ENCODE measurements at places on chromosomes 16 and 17.

DNA sequence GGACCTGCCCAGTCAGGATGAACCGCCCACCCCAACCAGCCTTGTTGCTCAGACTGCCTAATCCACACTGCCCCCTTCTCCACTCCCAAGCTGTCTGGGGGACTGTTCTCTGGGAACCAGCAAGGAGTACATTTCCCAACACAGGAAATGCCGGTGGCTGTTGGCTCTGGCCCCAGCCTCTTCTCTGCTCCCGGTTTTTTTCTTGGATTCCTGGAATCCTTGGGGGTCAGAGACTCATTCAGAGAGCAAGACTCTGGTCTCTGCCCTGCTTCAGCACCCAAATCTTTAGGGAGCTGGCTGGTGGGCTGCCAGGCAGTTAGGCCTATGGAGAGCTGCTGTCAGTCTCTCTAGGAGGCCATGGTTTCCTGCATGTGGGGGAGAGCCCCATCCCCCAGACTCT, 10.8 kb upstream of the MTMR4 start:
- DNase-seq: peak; percentile 61

DNA sequence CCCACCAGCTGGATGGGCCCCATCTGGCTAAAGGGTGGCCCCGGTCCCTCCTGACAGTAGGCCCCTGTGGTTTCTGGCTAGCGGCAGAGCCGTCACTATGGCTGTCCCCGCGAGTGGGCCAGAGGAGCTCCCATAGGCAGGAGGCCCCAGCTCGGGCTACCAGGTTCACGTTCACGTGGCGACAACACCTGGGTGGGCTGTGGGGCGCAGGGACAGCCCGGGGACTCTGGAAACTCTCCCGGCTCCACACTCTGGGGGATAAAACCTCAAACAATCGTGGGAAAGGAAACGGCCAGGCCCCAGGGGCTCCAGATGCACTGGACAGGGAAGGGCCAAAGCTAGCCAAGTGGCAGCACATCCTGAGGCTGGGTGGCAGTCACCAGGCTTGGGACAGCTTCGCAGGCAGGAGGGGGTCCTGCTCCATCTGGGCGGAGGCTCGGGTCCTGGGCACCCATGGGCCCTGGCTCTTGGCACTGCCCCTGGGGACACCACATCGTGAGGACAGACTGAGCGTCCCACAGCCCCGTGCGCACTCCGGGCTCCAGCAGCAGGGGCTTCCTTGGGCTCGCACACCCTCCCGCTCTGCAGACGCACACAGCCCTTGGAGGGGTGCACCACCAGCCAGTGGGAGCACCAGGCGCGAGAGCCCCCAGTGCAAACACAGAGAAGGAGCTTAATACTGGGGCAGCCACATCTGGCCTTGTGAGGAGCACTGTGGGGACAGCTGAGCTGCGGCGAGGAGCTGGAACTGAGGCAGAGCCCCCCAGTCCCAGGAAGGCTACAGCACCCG, 4.4 kb downstream of the RNF166 start:
- no peak for DNase-seq

GRCh38 chr17:80361495-80362220, 53.3 kb upstream of the ENDOV start:
- no peak for DNase-seq

DNA sequence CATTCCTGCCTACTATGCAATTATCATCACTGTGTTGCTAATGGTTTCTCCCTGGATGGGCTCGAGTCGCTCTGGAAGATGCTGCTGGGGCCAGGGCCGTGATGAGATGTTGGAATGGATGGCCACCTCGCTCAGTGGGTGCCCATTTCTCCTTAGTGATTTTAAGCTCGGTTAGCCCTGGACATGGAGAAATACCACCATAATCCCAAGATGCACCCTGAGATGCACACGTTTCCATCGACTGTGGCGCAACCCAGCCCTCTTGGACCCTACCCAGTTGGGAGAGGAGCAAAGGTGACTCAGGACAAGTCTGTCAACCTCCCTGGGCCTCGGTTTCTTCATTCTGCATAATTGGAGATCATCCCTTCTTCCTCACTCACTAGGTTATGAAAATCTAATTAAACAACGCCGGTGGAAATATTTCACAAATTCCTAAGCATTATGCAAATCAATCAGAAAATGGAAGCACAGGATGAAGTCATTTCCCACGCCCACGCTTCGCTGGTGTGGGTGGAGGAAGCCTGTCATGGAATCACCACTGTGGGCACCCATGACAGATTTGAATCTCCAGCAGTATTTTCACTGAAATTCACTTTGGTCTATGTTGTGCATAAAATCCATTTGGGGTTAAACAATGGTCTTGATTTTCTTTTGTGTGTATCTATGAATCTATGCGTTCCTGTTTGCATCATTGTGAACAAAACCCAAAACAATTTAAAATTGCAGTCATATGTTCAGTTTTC, 195.2 kb downstream of the AXIN2 start:
- no peak for DNase-seq

- DNase-seq: no peak
Measured at GRCh38 chr17:41976142-41976768, 9.7 kb downstream of the CNP start.

DNA sequence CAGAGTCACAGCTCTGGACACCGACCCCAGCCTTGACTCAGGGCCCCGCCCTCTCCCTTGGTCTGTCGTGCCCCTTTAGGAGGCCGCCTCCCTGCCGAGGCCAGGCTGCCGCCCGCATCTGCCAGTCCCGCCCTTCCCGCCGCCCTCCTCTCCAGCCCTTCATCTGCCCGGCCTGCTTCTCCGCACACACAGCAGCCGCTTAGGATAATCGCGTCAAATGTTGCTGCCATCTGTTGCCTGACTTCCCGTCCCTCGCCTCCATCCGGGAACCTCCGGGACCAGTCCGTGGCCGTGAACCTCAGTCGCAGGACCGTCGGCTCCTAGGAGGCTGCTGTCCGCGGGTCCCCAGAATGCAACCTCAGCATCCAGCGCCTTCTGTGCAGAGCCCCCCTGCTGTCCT, 11.9 kb downstream of the GSE1 start:
- no peak for DNase-seq

DNA sequence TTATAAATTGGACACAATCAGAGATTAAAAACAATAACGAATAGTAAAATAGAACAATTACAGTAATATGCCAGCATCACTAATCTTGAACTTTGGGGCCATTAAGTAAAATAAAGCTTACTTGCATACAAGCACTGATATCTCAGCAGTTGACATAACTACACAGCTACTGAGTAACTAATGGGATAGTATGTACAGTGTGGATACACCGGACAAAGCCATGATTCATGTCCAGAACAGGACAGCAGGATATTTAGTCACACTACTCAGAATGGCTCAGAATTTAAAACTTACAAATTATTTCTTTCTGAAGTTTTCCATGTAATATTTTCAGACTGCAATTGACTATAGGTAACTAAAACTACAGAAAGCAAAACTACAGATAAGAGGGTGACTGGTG, 427.5 kb downstream of the CDH13 start:
- DNase-seq: no peak

DNA sequence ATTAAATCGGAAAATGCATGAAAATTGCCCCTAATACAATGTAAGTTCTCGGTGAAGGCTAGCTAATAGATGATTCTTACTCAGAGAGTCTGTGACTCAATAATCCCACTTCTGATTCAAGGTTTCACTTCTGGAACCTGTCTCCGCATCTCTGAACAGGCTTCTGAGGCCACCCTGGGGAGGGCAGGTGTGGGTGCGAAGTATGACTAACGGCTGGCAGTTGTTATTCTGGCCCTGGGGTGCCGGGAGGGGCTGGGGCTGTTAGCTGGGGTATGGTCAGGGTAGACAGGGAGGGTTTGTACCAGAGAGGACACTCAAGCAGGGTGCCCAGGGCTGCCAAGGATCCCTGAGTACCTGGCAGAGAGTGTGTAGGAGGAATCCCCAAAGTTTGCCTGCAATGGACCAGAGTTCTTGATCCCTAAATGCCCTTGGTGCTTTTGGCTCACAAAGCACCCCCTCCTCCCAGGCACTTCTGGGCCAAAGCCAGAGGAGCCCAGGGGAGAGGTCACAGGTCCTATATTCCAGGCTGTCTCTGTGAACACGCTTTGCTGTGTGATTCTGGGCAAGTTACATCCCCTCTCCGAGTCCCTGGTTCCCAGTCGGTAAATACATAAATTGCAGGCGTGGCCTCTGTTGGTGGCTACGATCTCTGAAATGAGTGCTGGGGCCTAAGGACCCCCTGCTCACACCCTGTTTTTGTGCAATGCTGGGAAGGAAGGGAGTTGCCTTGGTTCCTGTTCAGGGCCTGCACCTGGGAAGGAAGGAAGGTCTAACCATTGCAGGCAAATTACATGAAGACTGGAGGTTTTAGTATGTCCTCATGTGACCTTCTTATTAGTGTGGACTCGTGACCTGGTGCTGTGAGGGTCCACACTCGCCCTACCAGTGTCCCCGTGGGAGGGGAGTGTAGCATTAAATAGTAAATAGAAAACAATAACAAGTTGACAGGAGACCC, 49.9 kb upstream of the CPNE2 start:
- DNase-seq: no peak

DNA sequence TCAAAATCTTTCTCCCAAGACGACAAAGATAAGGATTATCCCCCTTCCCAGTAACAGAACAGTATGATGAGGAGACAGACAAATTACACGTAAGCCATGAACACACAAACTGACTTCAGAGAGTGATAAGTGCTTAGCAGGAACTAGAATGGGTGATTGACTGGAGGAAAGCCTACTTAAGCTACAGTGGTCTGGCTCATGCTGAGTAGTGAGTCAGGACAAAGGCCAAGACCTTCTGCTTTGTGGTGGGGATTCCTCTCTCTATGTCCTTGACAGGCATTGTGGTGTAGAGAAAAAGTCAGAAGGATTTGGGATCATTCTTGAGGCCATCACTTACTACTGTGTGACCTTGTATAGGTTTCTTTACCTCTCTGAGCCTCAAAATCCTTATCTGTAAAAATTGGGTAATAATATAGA, 381.9 kb upstream of the CCL2 start:
- no peak for DNase-seq

- DNase-seq: no peak
Measured at GRCh38 chr16:69830534-69831211, 68.5 kb downstream of the WWP2 start.

DNA sequence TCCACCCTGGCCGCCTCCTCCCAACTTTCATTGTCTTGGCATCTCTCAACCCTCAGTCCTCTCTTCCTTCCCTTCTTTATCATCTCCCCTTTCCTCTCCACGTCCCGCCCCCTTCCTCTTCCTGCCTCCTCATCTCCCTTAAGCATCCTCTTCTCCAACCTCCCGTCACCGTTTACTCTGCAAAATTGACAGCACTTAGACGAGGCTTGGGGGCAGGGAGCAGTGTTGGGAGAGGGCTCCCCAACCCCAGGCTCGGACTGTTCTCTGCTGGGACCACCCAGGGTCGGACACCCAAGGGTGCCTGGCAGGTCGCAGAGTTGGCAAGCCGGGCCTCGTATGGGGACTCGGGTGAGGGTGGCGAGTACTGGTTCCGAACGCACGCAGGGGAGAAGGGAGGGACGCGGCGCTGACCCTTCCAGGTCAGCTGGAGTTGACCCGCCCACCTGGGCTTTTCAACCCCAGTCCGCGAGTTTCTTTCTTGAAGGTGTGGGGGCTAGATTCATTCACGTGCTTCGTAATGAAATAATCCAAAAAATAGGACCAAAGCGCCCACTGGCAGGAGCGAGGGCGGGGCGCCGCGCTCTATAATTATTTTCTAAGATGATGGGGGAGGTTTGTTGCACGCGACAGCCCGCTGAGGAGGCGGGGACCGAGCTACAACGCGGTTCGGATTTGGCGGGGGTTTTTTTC, 775 bp upstream of the PAGR1 start:
- no peak for DNase-seq

DNA sequence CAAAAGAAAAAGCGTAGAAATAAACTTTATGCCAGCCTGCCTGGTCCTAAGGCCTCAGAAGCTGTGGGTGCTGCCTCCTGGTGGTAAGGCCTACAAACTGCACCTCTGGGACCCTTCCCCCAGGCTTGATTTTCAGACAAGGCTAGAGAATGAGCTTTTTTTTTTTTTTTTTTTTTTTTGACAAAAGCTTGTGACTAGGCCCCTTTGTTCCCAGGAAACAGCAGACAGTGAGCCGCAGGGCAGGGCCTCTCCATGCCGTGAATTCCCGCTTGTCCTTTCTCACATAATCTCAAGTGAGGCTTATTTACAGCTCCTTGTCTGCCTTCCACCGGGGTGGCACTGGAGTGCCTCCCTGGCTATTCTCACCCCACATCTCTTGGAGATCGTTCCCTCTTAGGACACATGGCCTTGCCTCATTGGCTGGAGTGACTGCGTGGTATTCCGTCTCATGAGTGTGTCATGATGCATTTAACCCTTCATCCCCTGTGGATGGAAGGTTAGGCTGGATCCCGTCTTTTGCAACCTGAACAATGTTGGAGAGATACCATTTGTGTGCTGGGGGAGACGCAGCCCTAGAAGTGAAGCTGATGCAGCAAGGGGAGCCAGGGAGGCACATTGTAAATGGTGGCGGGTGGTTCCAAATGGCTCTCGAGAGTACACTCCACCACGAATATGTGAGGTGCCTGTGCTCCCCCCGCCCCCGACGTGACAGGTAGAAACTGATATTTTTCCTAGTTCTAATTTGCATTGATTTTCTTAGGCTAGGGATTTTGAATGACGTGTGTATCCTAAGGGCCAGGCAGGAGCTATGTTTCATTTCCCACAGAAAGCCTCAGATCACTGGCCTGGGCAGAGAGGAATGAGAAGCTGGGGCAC, 49.6 kb downstream of the USP22 start:
- peak; percentile 21 for DNase-seq

DNA sequence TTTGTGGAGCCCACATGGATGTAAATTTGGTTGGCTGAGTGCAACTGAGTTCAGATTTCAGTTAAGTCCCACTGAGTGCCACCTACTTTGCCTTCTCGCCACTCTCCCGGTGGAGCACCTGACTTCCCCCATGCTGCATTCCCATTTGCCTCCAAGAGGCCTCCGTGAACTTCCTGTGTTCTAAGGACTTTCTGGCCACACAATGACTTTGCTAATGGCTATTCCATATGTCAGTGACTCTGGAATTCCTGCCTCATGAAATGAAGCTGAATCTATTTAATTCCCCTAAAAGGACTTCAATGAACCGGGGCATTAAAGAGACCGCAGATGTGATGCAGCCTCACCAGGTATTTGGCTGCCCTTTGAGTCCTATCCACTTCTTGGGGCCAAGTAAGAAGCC, 29.9 kb downstream of the ABCC12 start:
- no peak for DNase-seq

DNA sequence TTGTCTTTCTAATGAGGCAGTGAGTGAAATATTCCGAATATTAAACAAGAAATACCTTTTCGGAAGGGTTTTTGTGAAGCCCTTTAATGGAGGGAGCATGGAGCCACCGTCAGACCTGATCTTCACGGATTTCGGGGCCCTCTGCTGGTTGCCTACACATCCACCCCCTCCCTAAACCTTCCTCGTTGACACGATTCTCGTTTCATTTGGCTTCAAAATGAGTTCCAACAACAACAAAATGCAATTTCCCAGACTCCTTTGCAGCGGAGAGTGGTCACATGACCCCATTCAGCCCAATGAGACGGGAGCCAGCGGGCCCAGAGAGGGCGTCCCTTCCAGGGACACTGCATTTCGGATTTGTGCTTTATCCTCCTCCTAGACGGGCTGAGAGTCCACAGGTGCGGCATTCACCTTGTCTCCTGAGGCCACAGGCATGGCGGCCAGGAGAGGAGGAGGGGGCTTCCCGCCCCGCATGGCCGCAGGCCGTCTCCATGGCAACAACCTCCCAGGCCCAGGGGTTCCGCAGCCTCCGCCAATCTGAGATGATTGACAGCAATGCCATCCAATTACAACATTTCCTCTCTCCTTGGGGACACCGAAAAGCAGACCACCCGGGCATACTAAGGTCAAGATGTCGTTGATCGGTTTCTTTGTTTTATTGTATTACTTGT, 259.8 kb downstream of the C16orf95 start:
- DNase-seq: no peak
